ENCODE measurements at places on chromosomes 6 and 20.
A peak's percentile ranks its signal among the peaks of the same experiment; 100 is the strongest.

DNA sequence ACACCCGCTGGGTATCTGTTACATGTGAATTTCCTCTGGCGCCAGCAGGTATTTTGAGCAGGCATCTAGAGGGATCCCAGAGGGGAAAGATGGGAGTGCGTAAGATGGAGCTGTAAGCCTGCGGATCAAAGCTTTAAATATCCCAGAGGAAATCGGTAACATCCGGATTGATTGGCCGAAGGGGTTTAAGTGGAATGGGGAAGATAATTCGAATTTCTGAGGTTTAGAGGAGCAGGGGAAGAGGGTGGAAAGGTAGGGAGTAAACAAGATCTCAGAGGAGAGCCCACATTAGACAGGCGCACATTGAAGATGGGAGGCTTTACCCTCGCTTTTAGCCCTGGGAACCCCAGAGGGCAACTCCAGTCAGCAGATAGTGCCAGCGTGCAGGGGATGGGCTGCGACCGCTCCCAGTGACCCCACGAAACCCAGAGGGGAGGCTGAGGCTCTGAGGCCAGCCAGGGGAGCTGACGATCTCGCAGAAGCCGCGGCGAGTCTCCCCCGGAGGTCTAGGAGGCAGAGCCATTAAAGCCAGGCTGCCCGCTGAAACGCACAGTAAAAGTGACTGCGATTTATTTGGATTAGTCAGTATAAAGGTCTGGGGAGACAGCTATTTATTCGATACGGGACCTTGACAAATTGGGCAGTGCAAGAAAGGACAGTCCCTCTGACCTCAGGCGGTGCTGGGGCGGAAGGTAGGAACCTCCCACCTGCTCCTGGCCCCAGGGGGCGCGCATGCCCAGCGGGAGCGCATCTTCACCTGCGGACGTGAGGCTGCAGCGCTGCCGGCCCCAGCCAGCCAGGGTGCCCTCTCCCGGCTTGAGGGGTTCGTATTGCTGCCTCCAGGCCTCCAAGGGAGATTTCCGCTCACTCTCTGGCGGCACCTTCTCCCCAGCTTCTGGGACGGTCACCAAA, 34.3 kb upstream of the TCF21 start:
- no peak for DNase-seq

DNA sequence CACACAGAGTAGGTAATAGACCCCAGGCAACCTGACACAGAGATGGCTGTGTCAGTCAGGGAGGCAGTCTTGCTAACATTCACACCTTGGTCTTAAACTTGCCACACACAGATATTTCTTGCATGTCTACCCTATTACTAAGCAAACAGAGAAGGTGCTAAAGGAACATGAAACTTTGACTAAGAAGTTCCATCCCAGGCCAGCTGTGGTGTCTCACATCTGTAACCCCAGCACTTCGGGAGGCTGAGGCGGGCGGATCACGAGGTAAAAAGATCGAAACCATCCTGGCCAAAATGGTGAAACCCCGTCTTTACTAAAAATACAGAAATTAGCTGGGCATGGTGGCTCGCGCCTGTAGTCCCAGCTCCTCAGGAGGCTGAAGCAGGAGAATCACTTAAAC, 222.4 kb upstream of the JARID2 start:
- DNase-seq, result no peak

DNA sequence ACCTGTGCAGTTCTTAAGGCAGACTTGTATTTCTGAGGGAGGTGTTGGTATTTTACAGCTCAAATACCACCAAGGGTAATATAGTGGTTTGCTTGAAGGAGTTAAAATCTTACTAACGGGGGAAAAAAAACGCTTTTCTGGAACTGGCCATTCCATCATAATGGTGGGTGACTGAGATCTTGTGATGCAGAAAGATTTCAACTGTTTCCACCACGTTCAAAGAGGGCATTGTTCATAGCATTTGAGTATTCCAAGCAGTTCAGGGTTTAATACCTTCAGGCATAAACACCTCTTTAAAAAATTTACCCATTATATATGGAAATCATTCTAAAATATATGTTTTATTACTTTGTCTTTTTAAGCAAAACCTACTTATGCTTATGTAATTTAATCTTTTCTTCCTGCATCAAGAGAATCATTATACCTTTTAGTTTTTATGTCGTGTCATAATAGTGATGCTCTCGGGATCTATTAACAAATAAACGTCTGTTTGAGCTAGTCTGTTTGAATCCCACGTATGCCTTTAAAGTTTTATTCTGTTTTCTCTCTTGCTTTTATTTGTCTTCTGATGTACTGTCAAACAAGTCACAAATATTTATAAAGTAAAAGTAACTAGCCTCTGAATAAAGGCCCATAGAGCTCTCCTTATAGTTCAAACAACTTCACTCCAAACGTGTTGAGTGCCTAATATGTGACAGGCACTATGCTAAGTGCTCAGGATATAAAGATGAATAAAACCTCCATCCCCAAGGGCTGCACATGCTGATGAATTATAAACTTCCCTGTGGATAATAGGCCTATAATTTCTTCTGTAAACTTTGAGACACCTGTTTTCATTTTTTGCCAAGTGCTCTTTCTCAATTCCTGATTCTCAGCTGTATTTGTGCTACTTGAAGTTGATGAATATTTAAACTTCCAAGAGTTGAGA, 298.8 kb upstream of the FERMT1 start:
- no peak for DNase-seq

DNA sequence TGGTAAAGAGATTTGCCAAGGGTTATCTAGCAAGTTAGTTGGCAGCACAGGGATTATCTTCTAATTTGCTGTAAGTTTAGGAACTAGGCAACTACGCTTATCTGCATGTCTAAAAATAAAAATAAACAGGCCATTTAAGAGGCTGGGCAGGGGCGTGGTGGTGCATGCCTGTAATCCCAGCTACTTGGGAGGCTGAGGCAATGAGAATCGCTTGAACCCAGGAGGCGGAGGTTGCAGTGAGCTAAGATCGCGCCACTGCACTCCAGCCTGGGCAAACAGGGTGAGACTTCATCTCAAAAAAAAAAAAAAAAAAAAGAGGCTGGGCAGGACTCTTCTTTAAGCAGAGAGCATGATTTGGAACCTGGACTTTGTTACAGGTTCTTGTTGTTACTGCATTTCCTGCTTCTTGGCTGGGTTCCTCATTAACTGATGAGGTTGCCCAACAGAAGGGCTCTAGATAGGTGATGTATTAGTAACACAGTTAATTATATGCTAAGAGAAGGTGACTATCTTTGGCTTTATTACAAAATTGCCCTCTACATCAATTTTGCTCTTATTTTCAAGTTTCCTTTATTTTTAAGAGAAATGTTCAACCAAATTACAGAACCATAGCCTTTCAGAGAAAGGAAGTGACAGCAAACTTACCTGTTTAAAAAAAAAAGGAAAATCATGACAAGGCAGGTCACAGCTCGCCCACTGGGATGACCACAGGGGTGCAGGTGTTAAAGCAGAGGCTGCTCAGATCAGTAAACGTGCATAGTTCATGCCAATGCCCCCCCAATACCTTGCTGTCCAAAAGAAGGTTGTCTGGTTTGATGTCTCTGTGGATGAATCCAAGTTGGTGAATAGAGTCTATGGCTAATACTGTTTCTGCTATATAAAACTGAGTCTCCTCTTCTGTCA, 32.5 kb downstream of the STK38 start:
- DNase-seq, result no peak

DNA sequence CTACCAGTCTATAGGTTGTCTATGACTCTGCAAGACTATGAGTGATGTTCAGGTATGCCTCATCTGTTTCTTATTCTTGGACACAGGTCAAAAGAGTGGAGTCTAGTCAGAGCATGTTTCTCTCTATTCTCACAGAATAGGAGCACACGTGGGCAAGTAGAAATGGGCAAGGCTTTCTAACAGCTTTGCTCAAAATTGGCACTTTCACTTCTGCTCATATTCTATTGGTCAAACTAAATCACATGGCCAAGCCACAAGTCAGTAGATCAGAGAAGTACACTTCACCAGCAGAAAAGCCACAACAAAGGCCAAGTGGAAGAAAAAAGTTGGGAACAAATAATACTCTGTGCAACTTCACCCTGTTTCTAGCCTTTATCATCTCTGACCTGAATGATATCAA, 354.5 kb upstream of the SYNCRIP start:
- no peak for DNase-seq

DNA sequence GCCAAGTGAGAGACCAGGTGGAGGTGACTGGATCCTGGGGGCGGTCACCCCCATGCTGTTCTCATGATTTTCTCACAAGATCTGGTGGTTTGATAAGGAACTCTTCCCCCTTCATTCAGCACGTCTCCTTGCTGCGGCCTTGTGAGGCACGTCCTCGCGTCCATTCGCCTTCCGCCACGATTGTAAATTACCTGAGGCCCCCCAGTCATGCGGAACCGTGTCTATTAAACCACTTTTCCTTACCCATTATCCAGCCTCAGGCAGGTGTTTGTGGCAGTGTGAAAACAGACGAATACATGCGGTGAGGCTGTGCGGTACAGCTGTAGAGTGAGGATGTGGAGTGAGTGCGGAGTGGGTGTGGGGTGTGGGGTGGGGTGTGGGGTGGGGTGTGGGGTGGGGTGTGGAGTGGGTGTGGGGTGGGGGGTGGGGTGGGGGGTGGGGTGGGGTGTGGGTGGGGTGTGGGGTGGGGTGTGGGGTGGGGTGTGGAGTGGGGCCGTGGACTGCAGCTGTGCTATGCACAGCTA, 12.1 kb upstream of the NTSR1 start:
- DNase-seq, result no peak

DNA sequence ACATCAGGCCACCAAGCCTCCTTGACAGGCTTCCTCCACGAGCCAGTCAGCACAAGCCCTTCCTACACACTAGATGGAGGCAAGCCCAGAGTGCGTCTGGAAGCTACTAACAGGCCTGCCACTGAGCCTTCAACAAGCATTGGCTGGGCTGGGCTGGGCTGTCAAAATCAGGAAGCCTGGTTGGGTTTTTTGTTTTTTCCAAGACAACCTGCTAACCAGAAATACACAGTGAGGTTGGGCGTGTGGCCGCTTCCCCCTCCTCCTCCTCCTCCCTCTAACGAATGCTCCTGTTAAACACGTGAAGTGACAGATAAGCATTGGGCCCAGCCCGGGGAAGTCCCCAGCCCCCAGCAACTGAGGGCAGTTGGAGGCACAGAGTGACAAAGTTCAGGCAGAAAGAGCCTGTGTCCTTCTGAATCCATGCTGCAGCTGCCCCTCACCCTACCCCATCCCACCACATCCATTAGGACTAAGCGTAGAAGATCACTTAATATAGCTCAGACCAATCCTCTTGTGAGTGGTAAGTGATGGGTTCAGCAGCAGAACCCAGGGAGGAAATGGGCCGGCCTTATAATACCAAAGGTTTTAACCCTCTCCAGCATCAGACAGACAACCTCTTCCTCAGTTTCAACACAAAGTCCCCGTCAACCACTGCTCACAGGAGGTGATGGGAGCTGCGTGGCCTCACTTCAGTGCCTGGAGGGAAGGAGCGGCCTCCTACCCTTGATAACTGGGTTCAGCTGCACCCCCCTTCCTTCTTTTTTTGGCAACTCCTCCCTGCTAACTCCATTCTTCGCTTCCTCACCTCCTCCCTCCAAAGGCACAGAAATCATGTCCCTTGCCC, 1.1 kb downstream of the NFATC2 start:
- peak; percentile 80 for DNase-seq

DNA sequence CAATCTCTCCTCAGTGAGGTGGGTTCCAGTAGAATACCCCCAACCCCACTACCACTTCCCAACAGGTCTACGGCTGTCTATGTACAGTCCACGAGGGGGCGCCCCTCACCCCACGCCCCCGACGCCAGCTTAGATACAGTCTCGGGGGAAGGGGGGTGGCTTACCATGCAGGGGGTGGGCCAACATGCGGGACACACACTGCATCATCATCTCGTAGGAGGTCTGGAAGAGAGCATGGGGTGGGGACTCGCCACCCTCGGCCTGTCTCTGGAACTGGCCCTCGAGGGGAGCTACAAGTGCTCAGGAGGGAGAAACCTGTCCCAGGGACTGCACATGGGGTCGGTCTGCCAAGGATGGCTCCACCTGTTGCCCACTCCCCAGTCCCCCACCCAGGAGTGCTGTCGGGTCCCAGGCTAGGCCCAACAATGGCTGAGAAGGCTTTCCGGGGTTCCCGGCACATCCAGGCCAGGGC, 8.5 kb downstream of the MTCH1 start:
- no peak for DNase-seq

DNA sequence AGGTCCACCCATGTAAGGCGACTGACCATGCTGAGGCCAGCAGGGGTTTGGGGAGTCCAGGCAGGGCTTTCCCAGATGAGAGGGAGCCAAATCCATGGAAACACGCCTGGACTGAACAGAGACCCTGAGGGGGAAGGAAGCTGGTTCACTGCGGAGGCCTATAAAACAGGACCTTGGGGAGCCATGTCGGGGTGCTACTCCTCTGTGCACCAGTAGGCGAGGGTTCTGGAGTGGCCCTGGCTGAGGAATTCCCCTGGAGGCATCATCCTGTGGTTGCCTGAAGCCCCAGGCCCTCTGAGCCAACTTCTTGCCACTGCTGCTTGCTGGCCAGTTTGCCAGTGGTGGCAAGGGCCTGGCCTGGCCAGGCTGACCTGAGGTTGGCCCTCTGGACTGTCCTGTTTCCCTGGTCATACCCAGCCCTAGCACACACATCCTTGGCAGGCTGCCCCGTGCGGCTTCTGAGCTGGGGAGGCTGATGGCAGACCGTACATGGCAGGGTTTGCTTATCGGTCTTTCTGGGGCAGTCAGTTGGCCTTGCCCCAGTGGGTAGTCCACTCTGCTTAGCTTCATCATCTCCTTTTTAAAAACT, 2.2 kb upstream of the LRRN4 start:
- DNase-seq, result no peak

DNA sequence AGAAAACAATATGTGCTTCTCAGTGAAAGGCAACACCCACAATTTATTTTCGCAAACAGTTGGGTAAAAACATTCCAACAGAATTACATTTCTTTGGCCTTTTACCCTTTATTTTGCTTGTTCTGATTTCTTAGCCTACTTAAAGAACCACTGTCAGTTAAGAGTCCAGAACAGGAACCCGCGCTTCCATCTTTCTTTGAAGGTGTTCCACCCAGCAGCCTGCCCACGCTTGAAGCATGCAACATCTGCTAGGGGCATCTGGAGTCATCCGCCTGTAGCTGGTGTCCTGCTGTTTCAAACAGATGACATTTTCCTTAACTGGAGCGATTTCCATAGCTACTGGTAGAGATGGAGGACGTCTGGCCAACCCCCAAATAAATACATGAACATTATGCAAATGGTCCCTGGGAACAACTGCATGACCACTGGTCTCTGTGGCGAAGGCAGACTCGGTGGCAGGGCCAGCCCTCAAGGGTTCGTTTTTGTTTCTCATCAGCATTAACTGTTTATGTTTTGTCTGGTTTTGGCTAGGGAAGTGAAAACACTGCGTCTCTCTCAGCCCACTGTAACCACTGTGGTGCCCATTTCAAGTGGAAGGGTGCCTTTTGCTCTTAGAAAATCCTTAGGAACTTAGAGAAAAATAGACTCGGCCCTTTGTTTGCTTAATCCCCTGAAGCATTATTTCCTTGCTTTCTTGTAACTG, 51.6 kb downstream of the LAMA4 start:
- no peak for DNase-seq

Measured in cardiac muscle cell (in vitro differentiated cells and primary cell).